ENCODE measurements at places on chromosomes 1 and 21.

- no peak for DNase-seq
Observed at GRCh38 chr1:203528063-203528462, 34.1 kb downstream of the OPTC start.

DNA sequence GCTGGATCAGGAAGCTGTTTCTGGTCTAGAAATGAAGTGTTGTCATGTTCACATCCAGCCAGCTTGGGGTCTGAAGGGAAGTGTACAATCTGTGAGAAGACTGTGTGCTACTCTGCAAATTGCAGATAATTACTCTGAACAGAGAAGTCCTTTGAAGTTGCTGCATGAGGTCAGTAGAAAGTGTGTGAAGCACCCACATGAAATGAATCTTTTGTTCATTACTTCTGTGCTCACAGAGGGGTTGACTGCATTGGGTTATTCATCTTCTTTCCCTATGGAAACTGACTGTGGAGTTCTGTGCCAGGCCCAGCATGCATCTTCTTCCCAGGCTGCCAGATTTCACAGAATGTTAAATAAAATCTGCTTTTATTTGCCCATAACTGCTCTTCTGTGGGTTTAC, 47.1 kb downstream of the CTH start:
- DNase-seq = no peak

DNA sequence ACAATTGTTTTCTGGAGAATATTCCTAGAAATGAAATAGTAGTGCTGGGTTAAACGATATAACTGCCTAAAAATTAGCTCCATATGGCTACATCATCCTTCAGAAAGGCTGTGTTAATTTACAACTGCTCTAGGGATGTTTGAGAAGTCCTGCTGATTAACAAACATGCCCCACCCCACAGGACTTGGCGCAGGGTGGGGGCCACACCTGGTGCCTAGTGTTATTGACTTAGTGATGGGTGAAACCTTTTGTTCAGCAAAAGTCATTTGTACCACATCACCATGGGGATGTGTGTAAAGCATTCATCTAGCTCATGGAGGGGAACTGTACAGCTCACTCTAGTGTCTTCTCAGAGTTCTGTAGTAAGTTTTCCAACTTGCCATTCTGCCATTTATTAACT, 492.8 kb downstream of the CAMTA1 start:
- no peak for DNase-seq

GRCh38 chr21:43034826-43035225, 40.8 kb downstream of the CBS start:
- DNase-seq = no peak

DNA sequence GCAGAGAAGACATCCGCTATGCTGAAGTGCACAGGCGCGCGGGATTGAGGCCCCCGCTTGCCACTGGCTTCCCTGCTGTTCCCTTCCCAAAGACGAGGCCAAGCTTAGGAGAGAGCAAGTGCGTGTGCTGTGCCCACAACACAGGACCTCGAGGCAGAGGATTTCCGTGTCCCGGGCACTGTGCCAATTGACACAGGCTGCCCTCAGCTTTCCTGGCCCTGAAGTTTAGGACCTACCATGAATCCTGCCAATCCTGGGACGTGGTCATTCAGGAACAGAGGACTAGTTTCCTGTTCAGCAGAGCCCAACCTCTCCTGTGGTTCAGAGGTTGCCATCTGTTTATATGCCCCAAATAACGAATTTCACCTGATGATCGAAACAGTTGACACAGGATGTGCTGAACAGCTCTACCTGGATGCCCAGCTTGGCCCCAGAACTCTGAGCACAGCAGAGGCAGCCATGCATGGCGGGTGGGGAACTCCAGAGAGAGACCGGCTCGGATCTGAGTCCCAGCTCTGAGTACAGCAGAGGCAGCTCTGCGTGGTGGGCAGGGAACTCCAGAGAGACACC, 22.0 kb downstream of the SLC37A1 start:
- DNase-seq = no peak

DNA sequence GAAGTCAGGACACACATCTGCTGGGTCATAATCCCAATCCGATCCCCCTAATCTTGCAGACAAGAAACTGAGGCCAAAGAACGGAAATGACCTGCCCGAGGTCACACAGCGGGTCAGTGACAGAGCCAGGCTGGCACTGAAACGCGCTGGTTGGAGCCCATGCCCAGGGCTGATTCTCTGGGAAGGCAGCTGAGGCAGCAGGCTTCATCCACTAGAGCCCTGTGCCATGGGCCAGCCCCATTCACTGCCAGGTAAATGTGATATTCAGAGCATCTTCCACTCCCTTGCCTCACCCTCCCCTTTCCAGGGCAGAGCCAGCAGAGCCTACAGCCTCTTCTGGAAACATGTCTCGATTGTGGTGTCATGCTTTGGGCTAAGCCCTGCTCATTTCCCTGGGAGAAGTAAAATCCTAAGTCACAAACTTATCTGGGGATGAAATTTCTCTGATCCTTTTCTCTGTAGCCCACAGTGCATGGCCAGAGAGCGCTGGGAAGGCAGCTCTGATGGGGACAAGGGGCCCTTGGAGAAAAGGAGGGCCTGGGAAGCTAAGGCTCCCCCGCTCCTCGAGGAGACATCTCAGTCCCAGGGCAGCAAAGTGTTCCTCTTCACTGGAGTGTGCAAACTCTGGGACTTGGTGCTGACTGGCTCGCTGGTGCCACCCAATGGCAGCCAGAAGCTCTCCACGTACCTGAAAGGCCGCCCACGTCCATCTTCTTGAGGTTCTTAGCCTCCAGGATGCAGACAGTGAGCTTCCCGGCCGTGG, 110.4 kb downstream of the SYT2 start:
- DNase-seq = no peak

DNA sequence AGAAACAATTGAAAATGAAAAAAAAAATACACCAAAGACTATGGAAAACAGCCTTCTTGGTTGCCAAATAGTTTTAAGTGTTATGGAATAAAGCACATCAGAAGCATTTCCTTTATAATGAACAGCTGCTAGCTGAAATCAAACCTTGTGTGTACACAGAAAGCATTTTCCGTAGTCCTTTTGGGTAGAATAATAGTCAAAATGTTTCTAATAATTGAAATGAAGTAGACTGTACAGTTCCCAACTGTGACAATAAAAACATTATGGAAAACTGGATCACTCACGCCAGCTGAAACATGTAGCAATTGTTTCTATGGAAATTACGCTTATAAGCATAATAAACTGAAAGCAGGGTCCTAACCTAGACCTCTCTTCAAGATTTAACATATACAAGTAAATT, 856.3 kb upstream of the B3GALT2 start:
- no peak for DNase-seq

DNA sequence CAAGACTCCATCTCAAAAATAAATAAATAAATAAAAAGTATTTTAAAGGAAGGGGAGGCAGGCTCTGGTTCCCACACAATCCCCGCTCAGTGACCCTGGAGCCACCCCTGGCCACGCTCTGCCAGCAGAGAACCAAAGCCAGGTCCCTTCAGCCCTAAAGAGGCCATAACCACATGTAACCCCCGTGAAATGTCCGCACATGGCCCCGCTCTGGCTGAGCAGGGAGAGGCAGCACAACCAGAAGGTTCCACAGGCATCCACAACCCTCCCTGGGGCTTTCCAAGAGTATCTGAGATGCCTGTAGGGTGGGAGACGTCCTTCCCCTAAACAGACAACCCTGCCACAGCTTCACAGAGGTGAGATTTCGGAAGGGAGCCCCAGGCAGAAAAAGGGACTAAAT, 1.4 kb upstream of the ARF1 start:
- DNase-seq = no peak

- no peak for DNase-seq
Observed at GRCh38 chr1:92244376-92244775, 26.7 kb downstream of the C1orf146 start.

DNA sequence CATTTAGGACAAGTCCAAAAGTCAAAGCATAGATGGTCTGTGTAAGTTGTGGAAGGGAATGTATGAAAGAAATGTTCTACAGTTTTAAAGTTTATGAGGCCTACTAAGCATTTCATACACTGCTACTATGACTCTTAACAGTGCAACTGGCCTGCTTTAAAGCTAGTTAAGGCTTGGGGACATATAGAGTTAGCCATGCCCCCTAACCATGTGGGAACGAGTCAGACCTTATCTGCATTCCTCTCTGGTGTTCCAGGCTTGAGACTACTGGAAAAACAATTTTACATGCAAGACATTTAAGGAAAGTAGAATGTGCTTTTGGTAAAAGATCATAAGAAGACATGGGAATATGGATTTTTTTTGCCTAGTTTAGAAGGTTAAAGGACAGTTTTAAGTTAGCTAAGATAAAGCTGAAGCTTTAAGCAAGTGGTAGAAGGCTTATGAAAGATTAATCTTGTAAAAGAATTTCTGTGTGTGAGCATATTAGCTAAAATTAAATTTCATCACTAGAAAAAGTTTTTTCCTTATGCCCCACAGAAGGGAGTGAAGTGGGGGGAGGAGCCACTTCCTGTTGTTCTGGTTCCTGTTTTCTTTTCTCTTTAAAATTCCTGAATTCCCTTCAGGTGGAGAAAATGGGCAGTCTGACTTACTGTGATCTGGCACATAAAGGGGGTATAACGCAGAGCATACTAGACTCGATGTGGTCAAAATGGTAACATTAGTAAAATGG, 8.9 kb upstream of the CD48 start:
- DNase-seq = no peak

- no peak for DNase-seq
Observed at GRCh38 chr1:160658814-160659193, 12.0 kb upstream of the SLAMF1 start.
